ACHN (cell line): ENCODE measurements at places on chromosomes 4 and X.

DNA sequence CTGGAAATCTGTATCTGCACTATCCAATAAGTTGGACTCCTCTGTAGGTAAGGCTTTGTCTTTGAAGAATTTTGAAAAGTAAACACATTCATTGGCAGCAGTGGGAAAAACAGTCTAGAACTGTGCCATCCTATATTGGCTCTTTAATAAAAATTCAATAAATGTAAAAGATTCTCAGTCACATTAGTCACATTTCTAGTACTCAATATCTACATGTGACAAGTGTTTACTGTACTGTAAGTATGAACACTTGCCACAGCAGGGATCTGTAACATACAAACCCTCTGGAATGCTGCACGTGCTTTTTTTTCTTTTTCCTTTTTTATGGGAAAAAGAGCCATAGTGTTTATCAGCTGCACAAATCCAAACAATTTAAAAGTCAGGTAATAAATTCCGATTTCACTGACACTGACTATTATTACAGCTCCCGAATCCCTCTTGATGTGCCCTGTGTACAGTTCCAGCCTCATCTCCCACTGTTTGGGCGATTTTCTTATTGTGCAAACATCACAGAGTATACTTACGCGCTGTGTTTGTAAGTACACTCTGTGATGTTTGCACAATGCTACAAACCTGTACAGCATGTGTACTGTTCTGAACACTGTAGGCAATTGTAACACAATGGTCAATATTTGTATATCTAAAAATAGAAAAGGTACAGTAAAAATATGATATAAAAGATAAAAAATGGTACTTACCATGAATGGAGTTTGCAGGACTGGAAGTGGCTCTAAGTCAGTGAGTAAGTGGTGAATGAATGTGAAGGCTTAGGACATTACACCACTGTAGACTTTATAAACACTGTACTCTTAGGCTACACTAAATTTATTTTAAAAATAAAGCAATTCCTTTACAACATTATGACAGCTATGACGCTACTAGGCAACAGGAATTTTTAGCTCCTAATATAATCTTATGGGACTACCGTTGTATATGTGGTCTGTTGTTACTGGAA lies 8.7 kb downstream of the PYURF start:
- no peak for DNase-seq

DNA sequence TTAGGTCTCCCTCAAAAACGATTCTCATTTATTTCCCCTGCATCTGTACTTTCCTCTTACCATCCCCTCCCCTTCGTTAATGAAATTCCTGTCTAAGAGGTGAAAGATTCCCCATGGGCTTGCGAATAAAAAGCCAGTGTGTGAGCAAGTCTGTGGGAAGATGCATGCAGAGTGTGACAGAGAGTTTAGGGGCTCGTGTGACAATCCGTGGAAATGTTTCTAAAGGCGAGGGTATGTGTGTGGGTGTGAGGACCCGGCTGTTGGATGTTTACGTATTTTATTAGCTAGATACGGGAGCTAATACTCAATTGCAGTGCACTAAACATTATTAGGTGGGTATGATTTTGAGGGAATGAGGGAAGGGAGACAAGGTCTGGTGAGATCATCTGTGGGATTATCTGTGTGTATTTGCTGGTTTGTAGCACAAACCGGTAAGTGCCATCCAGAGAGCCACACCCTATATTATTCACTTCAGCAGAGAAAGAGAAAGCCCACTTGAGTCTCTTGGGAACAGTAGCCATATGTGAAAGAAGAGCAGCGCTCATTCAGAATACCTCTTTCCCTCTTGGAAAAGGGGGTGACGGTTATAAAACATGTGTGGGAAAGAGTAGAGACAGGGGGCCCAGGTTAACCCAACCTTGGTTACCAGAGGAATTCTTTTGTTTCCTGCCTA lies 893 bp upstream of the HOPX start:
- DNase-seq, result no peak

- no peak for DNase-seq
Measured at GRCh38 chr4:157004279-157005161, 32.9 kb upstream of the PDGFC start.

GRCh38 chrX:153244767-153245166 lies 65.7 kb downstream of the MAGEA1 start:
- no peak for DNase-seq

GRCh38 chr4:135073389-135073788 lies 871.8 kb upstream of the PABPC4L start:
- DNase-seq, result no peak

DNA sequence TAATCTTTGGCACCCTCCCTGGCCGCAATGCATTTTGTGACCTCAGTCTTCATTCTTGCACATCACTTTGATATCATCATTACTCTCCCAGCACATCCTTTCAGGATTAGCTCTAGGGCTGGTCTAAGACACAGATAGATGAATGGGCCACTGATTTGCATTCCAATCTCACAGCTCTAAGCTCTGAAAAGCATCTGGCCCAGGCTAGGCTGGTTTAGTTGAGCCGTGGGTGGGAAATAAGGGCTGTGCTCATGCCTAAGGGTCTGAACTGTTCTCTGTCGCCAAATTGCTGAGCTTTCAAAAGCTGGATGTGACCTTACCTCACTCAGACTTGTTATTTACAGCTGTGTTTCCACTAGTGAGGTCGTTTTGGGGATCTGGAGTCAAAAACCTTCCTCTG lies 30.0 kb upstream of the SLC9A7 start:
- DNase-seq, result no peak

DNA sequence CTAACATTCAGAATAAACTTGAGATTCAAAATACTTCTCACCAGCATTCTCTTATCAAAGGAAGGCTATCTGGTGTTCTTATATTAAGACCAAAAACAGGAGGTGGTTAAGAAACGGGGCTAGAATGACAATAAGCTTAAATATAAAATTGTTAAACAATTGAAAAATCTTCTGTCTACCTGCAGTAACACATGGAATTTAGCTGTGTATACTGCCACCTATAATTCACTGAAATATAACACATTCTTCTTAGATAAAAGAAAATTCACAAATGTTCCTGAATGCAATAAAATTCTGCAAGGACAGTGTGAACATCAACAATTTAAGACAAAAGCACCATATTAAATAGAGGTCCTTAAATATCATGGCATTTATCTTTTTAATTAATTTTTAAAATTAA lies 11.5 kb upstream of the PCDH10 start:
- no peak for DNase-seq

DNA sequence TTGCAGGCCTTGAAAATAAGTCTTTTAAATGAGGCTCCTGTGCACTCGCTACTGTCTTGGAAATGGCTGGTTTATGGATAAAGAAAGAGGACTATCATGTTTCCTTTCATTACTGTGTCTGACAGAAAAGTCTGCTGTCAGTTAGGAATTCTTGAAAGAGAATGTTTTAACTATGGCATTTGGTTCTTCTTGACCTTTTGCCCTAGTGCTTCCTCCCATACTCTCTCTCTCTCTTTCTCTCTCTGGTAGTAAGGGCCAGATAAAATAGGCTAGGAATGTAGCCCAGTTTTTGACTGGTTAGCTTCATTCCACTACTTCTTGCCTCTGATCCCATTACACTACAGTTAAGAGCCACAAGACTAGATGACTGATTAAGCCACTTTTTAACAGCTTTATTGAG lies 29.8 kb downstream of the YY2 start:
- no peak for DNase-seq

- DNase-seq, result no peak
Measured at GRCh38 chr4:6125103-6125651, 75.2 kb downstream of the JAKMIP1 start.

DNA sequence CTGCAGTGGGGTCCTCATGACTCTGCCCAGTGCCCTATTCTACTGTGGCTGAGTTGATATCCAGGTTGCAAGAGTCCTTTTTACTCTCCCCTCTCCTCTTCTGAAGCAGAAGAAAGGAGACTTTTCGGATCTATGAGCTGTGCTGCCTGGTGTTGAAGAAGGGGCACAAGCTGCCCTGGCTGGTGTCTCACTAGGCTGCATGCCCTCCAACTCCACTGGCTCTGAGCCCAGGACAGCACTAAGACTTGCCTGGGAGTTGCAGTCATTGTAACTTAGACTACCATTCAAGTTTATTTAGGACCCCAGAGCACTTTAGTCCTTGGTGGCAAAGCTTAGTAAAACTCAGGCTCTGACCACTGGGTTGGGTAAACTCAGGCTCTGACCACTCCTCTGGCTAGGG lies 89.4 kb downstream of the GABRB1 start:
- no peak for DNase-seq

DNA sequence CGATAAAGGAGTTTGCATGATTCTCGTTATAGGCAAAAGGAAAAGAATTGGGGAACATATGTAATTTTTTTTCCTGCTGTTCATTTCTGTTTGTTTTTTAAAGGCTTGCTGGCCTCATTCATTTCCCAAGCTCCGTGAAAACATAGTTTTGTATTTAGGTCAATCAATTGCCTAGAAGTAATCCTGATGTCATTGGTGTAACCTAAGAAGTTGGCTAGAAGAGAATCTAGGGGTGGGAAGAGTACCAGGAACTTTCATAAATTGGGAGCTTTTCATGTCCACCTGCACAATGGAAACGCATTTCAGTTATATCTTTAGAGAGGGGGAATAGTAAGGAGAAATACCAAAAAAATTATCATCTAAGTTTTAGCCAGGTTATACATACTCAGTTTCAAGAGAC lies 3.8 kb downstream of the RAPGEF2 start:
- DNase-seq, result no peak

DNA sequence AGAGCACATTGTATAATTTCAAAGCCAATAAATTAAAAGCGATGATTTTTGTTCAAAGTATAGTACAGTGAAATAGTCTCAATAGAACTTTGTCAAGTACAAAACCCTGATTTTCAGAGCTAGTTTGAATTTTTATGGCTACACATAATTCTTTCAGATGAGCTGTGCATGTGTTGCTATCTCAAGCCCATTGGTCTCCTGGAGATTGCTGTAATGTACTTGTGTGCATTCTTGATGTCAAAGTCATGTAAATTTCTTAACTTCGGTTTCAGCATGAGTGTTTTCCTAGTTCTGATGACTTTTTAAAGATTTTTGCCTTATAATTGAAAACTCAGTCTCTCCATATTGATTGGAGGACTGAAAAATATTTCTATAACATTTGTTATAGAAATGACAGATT lies 200.8 kb downstream of the CEP135 start:
- no peak for DNase-seq

- peak; percentile 89 for DNase-seq
Measured at GRCh38 chr4:150302553-150302952, 224.3 kb downstream of the DCLK2 start.

DNA sequence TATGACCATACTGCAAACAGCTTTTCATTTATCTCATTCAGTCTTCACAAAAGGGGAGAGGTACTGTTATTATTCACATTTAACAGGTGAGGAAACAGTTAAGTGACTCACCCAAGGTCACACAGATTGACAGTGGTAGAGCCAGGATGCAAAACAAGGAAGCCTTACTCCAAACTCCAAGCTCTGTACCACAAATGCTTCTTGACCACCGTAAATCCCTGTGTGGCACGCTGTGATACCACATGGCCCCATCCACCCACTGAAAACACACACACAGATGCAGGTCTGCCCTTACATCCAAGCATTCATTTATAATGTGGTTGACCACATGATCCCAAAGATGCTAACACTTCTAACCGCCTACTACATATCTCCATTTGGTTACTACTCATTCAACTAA lies 129.5 kb downstream of the TSPAN5 start:
- DNase-seq, result no peak

DNA sequence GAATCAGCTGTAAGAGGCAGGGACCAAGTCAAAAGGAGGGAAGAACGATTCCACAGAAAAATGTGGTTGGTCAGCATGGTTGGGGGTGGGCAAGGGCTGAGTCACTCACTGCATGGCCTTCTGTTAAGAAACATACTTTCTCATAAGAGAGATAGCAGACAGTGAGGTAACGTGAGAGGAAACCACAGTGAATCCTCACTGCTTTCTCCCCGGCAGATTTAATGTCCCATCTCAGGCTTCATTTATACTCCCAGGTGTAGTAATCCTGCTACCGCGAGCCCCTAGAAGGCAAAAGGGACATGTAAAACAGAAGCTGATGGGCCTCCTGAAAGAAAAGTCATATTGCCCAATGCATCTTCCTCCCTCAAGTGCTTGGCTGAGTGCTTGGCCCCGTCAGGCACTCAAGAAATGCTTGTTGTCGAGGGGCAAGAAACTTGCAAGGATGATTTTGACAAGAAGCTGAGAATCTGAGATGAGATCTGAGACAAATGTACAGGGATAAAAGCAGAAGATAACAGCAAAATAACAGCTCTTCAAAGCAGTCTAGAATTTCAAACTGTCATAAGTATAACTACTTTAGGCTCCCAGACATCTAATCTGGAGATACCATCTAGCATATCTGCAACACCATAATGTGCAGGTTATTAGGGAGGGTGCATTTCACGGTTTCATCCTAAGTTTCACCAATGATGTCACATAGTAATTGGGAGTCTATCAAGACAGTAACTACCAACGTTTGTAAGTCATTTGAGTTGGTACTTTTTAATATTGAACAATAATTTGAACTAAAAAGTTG lies 40.2 kb downstream of the SH3KBP1 start:
- peak; percentile 48 for DNase-seq

DNA sequence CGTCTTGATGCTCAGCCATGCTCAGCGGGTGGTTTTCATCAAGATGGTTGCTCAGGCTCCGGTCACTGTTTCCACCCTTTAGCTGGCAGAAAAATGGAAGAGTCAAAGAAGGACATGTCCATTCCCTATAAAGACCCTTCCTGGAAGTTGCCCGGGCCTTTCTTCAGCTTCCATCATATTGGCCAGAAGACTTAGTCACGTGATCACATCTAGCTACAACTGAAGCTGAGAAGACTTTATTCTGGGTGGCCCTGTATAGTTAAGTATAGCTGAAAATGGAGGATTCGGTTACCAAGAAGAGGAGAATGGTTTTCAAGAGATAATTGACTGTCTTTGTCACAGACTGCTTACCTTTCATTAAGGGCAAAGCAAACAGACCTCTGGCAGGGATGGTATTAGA lies 296.7 kb upstream of the CASK start:
- no peak for DNase-seq

- DNase-seq, result peak; percentile 0
Measured at GRCh38 chrX:12610079-12610478, 181.1 kb upstream of the PRPS2 start.

- no peak for DNase-seq
Measured at GRCh38 chr4:187127456-187127855, 403.8 kb upstream of the FAT1 start.

DNA sequence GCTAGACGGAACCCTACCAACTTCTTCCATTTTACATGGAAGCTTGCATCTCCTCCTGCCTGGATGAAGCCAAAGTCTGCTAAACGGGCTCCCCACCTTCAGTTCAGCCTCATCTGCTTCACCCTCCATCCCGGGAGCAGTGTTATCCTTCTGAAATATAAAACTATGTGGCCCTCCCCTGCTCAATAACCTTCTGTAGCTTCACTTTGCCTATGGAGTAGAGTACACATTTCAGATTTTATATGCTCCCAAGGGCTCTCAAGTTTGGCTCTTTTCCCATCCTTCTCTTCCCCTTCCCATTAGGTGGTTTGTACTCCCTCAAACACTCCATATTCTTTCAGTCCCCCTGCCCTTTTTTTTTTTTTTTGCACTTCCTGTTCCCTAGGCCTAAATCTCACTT lies 115.9 kb upstream of the RAI2 start:
- DNase-seq, result no peak
